ENCODE measurements at places on chromosomes 12 and 14.

GRCh38 chr12:92070054-92070863 is 75.4 kb downstream of the BTG1 start:
- no peak for DNase-seq

GRCh38 chr12:93016752-93017350 is 87.8 kb upstream of the EEA1 start:
- no peak for DNase-seq

GRCh38 chr12:2383325-2384028 is 330.7 kb downstream of the CACNA1C start:
- DNase-seq = no peak

GRCh38 chr12:120925740-120926563 is 21.8 kb upstream of the SPPL3 start:
- DNase-seq = no peak

GRCh38 chr12:69685810-69686209 is 13.3 kb downstream of the BEST3 start:
- no peak for DNase-seq
